ENCODE measurements at places on chromosomes 11 and 22.

- no peak for DNase-seq
Measured at GRCh38 chr11:92130421-92130831, 94.2 kb upstream of the FAT3 start.

GRCh38 chr11:108199446-108200321 lies 22.8 kb downstream of the NPAT start:
- no peak for DNase-seq

GRCh38 chr11:64884019-64884418 lies 5.6 kb upstream of the EHD1 start:
- DNase-seq = no peak

DNA sequence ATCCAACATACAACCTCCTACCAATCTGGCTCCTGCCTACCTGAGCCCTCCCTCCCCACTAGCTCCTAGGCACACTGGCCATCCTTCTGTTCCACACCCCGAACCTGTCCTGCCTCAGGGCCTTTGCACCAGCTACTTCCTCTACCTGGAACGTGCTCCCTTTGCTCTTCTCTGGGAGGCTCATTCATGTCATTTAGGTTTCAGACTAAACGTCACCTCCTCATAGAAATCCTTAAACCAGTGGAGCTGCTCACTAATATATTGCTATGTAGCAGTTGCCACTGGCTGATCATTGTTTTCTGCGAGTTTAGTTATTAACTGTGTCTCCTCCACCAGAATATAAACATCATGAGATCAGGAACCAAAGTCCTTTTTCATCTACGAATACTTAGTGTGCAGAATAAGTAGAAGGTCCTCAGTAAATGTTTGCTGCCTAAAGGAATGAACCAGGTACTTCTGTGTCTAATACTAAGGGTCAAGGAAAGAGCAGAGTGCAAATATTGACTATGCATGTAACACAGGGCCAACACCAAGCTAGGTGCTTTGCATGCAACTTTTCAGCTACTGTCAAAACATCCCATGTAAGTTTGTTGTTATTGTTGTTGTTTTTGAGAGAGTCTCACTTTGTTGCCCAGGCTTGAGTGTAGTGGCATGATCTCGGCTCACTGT lies 277.6 kb upstream of the SYN3 start:
- no peak for DNase-seq

DNA sequence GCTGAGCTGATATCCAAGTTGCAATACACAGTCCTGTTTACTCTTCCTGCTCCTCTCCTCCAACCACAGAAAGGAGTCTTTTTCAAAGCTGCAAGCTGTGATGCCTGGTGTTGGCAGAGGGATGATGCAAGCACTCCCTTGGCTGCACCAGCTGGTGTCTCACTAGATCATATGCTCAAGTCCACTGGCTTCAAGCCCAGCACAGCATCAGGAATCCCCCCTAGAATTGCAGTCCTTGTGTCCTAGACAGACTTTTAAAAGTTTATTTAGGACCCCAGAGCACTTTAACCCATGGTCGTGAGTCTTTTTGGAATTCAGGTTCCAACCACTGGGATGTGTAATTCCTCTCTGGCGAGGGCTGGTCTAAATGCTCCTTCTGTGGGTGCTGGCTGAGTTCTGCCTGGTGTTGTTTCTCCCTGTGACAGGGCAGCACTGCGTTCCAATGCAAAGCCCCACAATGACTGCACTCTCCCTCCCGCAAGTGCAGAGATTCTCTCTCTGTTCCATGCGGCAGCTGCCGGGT lies 1.9 kb upstream of the HEPN1 start:
- DNase-seq = no peak

- DNase-seq = no peak
Measured at GRCh38 chr11:63840356-63841060, 1.6 kb downstream of the MARK2 start.

GRCh38 chr22:45738206-45738605 lies 66.6 kb downstream of the ATXN10 start:
- no peak for DNase-seq

DNA sequence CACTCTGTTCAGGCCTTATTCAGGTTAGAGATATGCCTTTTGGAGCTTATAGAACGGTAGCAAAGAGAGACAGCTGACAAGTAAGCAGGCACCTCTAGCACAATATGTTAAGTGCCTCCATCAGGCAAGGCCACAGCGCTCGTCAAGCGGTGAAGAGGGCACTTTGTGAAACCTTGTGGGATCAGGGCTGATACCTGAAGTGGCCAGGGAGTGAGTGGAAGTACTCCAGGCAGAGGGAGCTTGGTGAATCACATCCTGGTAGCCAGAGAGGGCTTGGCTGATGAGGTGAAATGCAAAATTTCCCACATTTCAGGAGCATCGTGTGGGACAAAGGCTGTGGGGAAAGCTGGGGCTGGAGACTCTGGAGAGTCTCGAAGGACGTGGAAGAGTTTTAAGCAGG lies 87.4 kb downstream of the PKNOX2 start:
- DNase-seq = no peak

DNA sequence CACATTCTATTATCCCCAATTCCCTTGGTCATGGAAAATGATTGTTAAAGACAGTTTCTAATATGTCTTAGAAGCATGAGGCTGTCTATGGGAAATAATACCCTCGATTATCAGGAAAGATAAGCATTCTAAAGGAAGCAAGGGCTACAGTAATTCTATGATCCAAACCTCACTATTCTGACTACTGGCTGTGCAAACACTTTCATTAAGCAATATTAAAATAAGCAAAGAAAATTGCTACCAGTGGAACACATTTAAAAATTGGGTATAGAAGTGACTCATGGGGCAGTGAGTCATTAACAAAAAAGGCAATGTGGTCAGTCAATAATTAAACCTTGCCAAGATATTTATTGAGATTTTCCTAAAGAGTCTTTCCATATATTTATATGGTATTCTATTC lies 1415.2 kb upstream of the TENM4 start:
- no peak for DNase-seq

GRCh38 chr11:113147249-113147648 lies 167.1 kb upstream of the TTC12 start:
- DNase-seq = no peak

GRCh38 chr11:26228778-26229177 lies 103.2 kb upstream of the ANO3 start:
- DNase-seq = peak; percentile 3

DNA sequence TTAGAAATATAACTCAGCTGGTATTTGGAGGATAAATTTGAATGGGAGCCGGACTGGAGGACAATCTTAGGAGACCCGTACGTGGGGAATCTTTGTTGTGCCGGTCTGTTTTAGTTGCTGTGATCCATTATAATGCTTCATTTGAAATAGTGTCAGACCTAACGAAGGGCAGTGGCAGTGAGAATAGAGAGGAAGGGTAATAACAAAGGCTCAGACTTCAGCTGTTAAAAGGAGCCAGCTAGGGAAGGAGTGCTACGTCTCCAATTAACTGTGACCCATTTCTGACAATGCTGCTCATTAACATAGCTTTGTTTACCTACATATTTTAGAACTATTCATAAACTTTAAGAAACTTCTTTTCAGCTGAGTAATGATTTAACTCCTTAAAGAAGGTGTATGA lies 246.9 kb downstream of the OPCML start:
- DNase-seq = no peak

DNA sequence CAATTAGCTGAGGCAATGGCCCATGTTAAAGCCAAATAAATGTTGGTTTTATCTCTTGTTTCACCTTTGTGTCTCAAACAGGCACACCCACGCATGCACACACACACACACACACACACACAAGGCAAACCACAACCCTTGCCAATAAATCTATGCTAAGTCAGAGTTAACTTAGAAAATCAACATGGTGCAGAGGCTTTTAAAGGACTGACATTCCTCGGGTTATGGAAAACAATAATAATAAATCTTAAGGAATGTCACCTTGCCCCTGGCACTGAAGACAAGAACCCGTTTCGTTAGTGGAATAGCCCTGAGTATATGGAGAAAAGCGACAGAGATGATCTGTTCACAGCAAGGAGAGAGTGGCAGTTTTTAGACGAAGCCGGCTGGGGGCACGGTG lies 326.3 kb downstream of the NTM start:
- DNase-seq = no peak

GRCh38 chr22:30251711-30252110 lies 5.2 kb upstream of the LIF start:
- DNase-seq = peak; percentile 86

- peak; percentile 98 for DNase-seq
Measured at GRCh38 chr22:37904572-37905533, 1.2 kb upstream of the MICALL1 start.

- peak; percentile 91 for DNase-seq
Measured at GRCh38 chr11:19240420-19241259, at the start of gene E2F8. TSS of gene E2F8 (minus strand) at chr11:19240945. CDS start at chr11:19240121, 824 bp downstream.

DNA sequence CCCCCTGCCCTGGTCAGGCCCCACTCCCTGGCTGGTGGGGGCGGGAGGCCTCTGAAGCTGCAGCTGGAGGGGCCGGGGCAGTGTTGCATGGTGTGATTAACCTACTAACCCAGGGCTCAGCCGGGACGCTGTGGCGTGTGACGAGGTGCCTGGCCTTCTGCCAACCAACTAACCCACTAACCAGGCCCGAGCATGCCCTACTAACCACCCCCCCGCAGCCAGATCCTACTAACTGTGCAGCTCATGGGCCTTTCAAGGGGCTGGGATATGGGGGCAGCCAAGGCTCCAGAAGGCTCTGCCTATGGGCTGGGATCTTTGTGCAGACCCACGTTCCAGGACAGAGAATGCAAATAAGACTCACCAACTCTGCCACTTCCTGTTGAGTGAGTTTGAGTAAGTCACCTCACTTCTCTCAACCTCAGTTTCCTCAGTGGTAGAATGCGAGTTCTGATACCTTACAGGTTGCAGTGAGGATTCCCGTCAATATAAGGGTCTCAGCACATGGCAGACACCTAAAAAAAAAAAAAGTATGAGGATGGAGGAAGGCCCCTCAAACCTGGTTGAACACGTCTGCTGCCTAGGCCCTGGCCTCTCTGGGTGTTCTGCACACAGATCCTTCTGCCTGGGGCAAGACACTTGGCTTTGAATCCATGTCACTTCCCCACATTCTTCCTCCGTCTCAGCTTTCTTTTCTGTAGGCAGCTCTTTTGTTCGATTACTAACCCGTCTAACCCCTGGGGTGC lies 14.1 kb downstream of the MIAT start:
- no peak for DNase-seq

DNA sequence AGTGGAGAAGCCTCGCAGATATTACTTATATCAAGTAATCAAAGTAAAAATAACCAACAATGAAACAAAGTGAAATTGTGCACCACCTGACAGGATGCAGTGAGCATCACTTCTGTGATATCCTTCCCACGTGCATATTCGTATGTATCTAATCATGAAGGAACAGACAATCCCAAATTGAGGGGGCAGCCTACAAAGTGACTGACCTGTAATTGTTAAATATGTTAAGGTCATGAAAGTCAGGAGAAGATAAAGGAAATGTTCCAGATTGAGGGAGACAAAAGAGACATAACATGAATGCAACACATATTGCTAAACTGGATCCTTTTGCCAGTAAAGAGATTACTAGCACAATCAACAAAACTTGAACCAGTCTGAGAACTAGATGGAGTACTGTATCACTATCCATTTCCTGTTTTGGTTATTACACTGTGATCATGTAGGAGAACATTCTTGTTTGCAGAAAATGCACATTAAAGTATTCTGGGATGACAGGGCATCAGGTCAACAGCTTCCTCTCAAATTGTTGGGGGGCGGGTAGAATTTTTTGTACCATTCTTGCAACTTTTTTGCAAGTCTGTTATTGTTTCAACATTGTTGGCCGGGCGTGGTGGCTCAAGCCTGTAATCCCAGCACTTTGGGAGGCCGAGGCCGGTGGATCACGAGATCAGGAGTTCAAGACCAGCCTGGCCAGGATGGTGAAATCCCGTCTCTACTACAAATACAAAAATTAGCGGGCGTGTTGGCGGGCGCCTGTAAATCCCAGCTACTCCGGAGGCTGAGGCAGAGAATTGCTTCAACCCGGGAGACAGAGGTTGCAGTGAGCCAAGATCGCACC lies 2.0 kb downstream of the SBF2 start:
- DNase-seq = no peak

- no peak for DNase-seq
Measured at GRCh38 chr11:123778511-123778910, 24.2 kb upstream of the OR6X1 start.

DNA sequence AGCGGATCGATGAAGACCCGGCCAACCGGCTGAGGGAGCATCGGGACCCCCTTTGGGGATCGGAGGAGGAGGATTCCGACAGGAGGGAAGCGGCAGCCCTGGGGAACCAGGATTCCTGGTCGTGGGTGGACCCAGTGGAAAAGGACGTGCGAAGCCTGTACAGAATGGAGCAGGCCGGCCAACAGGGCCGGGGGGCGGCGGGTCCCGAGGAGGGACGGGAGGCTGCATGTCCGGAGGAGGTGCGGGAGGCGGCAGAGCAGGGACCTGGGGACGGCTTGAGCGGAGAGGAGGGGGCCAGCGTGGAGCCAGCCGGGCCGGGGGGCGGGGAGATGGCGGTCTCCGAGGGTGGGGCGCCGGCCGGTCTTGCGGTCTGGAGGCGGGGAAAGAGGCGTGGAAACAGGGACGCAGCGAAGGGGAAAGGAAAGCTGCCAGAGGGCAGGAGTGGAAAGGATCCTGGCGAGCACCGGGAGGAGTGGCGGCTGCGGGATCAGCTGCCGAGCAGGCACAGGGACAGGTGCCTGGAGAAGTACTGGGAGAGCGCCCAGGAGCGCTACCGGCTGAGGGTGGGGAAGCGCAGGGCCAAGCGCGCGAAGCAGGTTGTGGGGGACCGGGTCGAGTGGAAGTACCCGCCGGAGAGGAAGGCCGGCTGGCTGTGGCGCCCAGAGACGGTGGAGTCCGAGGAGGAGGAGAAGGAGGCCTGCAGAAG lies at the start of gene ANO5:
Gene ANO5, plus strand, starts transcription at position 444 of the 706 bp plus-strand sequence. CDS start 408 bp downstream, outside the sequence.
- DNase-seq = no peak

DNA sequence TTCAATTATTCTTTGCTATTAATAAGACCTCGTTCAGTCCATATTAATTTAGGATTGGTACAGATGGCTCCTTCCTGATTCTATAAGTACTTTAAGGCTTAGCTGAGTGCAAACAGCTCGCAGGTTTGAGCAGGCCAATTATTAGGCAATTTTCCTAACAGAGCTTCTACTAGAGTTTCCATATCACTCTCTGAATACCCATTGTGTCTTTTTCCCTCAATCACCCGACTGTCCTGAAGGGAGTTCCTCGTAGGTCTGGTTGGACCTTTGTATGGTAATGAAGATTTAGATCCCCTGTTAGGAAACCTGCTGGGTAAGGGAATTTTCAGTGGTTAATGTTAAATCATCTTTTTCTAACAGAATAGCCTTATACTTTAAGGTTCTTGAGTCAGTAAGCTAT lies 61.1 kb downstream of the ARHGAP42 start:
- DNase-seq = no peak

GRCh38 chr11:2945031-2945756 lies 16.0 kb upstream of the PHLDA2 start:
- DNase-seq = peak; percentile 93

GRCh38 chr11:77302752-77303151 lies 1.3 kb upstream of the GDPD4 start:
- DNase-seq = no peak

GRCh38 chr22:35864545-35865165 lies 147.0 kb downstream of the APOL5 start:
- no peak for DNase-seq

DNA sequence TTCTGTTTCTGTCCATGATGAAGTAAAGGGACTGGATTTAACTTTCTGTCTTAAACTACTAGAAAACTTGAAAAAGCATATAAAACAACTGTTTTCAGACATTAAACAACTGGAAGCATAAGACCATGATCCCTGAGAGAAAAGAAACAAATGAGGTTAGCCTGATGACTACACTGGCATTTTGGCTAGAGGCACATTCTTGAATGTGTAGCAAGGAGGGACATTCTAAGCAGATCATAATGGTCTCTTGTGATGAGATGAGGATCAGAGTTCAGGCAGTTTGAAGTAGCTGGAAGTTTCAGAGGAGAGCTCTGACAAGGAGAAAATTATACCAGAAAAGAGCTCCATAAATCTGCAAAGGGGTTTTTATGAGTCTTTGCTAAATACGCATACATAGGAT lies 75.4 kb downstream of the AASDHPPT start:
- no peak for DNase-seq
